ENCODE measurements at places on chromosomes 16 and 17. TPM values are rescaled to one million over a fixed set of nuclear protein-coding genes. Genes with fewer than 3 reads are reported as not detected.

DNA sequence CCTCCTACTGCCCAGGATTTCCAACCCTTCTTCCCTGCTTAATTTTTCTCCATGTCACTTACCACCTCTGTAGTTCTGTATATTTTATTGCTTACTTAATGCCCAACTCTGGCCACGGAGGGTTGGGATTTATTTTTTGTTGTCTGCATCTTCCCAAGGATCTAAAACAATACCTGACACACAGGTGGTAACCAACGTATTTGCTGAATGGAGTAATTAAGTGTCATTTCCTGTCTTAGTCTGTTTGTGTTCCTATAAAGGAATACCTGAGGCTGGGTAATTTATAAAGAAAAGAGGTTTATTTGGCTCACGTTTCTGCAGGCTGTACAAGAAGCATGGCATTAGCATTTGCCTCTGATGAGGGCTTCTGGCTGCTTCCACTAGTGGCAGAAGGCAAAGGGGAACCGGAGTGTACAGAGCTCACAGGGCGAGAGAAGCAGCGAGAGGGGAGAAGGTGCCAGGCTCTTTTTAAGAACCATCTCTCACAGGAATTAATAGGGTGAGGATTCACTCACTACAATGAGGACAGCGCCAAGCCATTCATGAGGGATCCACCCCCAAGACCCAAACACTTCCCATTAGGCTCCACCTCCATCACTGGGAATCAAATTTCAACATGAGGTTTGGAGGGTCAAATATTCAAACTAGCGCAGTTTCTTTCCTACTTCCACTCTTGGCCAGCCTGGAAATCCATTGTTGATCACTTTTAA is 44.8 kb downstream of the ERN1 start:
- no peak for DNase-seq
- no peak overlapping the region for H3K4me3 ChIP-seq
- peaks cover 17% of the 10 kb centered on the region for H3K36me3 ChIP-seq
- H3K27ac ChIP-seq, result no peak overlapping the region
- H3K27me3 ChIP-seq, result no peaks in the 10 kb centered on the region

DNA sequence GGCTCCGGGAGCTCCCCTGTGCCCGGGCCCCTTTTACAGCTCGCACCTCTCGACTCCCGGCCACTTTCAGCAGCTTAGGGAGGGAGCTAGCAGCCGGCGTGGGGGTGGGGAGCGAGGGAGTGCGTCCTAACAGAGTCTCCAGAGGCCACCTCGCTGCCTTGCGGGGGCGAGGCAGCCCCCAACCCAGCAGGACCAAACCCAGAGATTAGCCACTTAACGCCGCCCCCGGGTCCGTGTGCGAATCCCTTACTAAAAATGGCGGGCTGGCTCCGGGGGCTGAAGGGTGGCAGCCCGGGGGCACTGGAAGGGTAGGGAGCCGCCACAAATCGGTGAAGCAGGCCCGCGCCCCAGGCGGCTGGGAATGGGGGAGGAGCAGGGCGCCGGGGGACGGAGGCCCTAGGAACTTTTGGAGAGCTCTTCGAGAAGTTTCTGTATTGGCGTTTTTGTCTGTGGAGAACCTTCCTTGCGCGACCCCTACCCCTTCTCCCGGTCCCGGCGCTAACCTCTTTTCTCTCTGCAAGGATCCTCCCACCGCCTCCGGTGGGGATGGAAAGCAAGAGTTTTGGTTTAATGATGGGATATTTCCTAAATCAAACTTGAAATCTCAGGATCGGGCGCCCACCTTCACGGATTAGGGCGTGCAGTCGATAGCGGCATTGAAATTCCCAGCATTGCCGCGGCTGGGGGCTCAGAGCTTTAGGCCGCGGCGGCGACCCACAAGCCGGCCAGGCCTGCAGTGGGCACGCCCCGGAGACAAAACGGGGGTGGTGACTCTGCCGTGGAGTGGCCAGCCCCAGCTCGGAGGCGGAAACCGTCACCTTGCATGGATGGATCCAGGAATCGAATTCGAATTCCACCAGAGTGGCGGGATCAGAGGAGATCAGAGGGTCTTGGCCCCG is 793 bp upstream of the IRX3 start:
- H3K4me1 ChIP-seq, result peaks cover 17% of the 10 kb centered on the region
- H3K4me3 ChIP-seq, result peak overlapping the region; percentile 15
- peaks cover 79% of the 10 kb centered on the region for H3K27me3 ChIP-seq
- H3K27ac ChIP-seq, result no peak overlapping the region

GRCh38 chr16:27793249-27793622 is 243.3 kb downstream of the KATNIP start:
- DNase-seq, result no peak
- no peaks in the 10 kb centered on the region for H3K36me3 ChIP-seq
- H3K4me1 ChIP-seq, result no peaks in the 10 kb centered on the region
- no peak overlapping the region for H3K27ac ChIP-seq
- no peaks in the 10 kb centered on the region for H3K27me3 ChIP-seq

- H3K4me3 ChIP-seq, result peak overlapping the region; percentile 82
- peak overlapping the region; percentile 94 for H3K27ac ChIP-seq
- no peaks in the 10 kb centered on the region for H3K27me3 ChIP-seq
- peaks cover 30% of the 10 kb centered on the region for H3K4me1 ChIP-seq
These were observed 762 bp downstream of the CDK12 start for GRCh38 chr17:39461926-39462569.

DNA sequence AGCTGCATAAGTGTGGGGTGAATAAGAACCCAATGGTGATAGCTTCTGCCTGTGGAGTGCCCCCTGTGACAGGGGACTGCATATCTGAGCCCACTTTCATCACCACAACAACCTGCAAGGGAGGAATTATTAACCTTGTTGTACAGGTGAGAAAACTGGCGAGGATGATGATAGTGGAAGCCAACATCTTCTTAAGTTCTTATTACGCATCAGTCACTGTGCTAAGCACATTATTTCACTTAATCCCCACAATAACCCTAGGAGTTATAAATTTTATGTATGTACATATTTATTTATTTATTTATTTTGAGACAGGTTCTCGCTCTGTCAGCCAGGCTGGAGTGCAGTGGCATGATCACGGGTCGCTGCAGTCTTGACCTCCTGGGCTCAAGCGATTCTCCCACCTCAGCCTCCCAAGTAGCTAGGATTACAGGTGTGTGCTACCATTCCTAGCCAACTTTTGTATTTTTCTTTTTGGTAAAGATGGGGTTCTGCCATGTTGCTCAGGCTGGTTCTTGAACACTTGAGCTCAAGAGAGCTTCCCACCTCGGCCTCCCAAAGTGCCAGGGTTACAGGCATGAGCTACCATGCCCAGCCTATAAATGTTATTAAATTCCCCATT is 7.6 kb downstream of the PDILT start:
- H3K27ac ChIP-seq, result no peak overlapping the region
- no peaks in the 10 kb centered on the region for H3K4me1 ChIP-seq
- no peak for DNase-seq
- H3K36me3 ChIP-seq, result no peaks in the 10 kb centered on the region

- peak overlapping the region; percentile 17 for H3K27ac ChIP-seq
- H3K4me3 ChIP-seq, result no peak overlapping the region
- H3K36me3 ChIP-seq, result peaks cover 61% of the 10 kb centered on the region
- no peak for DNase-seq
These were observed 11.0 kb downstream of the CCDC47 start for GRCh38 chr17:63762161-63763078.

DNA sequence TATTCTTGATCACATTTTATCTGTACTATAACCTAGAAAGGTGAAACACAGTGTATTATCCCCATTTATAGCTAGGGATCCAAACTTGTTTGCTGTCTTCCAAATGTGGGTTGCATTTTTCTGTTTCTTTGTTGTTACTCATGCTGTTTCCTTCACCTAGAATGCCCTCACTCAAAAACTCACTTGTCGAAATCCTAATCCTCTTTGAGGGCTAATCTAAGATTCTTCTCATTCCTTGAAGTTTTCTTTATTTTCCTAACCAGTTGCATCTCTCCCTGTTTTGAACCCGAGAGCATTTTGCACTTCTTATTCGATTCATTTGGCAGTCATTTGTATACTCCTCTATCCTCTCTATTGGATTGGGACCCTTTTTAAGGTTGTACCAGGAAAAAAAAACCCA is 9.6 kb downstream of the CALCOCO2 start:
- H3K4me1 ChIP-seq, result peaks cover 73% of the 10 kb centered on the region
- peak overlapping the region; percentile 53 for H3K27ac ChIP-seq
- H3K36me3 ChIP-seq, result peaks cover 58% of the 10 kb centered on the region
- no peak for DNase-seq
- peak overlapping the region; percentile 20 for H3K4me3 ChIP-seq

- H3K27ac ChIP-seq, result peak overlapping the region; percentile 49
- H3K4me3 ChIP-seq, result no peak overlapping the region
- H3K27me3 ChIP-seq, result no peaks in the 10 kb centered on the region
- no peak for DNase-seq
- H3K36me3 ChIP-seq, result peaks cover 3% of the 10 kb centered on the region
These were observed 279.3 kb downstream of the ZFHX3 start for GRCh38 chr16:72768591-72768990.

GRCh38 chr17:79372470-79373238 is 238.2 kb downstream of the RBFOX3 start:
- H3K27ac ChIP-seq, result no peak overlapping the region
- DNase-seq, result no peak
- no peaks in the 10 kb centered on the region for H3K36me3 ChIP-seq
- no peaks in the 10 kb centered on the region for H3K4me1 ChIP-seq

DNA sequence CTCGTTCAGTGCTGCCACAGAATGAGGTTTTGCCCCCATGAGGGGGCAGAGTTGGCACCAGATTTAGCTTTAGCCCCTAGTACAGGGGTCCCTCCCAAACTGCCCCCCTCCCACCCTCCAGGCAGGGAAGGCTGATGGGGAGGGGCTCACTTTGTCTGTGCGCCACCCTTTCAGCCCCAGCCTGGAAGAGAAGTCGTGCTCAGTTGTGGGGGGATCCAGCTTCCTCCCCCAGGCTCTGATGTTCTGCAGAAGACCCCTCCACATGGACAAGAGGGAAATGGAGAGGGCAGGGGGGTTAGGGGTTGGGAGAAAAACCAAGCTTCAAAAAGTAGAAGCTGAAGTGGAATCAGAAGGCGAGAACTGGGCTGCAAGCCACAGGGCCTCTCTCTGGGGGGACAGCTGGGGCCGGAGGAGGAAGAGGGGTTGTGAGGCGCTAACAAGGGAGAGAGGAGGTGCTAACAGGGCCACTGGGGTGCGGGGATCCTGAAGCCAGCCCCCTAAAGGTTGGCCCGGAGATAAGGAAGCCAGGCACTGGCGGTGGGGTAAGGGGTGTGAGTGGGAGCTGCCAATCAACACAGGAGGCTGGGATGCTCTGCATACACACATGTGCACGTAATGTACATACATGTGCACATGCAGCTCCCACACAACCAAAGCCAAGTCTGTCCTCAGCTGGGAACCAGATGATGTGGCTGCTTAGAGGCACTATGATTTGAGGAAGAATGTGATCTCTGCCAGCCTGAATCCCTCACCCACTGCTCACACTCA is 7.0 kb upstream of the TMEM92 start:
- no peaks in the 10 kb centered on the region for H3K36me3 ChIP-seq
- H3K27me3 ChIP-seq, result peaks cover 13% of the 10 kb centered on the region
- no peak for DNase-seq
- no peak overlapping the region for H3K4me3 ChIP-seq

- peaks cover 12% of the 10 kb centered on the region for H3K4me1 ChIP-seq
- no peaks in the 10 kb centered on the region for H3K27me3 ChIP-seq
- H3K27ac ChIP-seq, result no peak overlapping the region
- peaks cover 3% of the 10 kb centered on the region for H3K36me3 ChIP-seq
- H3K4me3 ChIP-seq, result no peak overlapping the region
These were observed 209.6 kb upstream of the CACNG5 start for GRCh38 chr17:66625311-66625767.

DNA sequence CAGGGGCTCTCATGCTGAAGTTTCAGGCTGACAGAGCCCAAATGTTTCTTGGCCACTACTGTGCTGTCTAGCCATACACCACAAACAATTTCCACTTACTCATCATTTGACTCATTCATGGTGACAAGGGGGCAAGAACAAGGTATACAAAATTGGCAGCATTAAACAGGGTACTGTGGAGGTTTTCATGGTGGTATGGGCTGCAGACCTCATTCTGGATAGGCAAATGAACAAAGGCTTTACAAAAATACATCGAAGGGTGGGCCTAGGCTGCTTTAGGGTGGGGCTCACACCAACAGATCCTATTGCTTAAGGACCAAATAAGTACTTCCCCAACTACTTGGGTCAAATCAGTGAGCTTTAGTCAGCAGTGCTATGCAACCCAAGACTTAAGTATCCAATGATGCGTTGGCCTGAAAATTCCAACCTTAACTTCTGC is 53.0 kb downstream of the N4BP1 start:
- peaks cover 75% of the 10 kb centered on the region for H3K4me1 ChIP-seq
- H3K36me3 ChIP-seq, result peaks cover 78% of the 10 kb centered on the region
- H3K27ac ChIP-seq, result peak overlapping the region; percentile 32
- peak; percentile 34 for DNase-seq
- no peak overlapping the region for H3K4me3 ChIP-seq

GRCh38 chr17:37701496-37701898 is 43.4 kb downstream of the HNF1B start:
- H3K27ac ChIP-seq, result no peak overlapping the region
- H3K36me3 ChIP-seq, result no peaks in the 10 kb centered on the region
- H3K4me3 ChIP-seq, result no peak overlapping the region
- peaks cover 28% of the 10 kb centered on the region for H3K27me3 ChIP-seq
- DNase-seq, result peak; percentile 65

DNA sequence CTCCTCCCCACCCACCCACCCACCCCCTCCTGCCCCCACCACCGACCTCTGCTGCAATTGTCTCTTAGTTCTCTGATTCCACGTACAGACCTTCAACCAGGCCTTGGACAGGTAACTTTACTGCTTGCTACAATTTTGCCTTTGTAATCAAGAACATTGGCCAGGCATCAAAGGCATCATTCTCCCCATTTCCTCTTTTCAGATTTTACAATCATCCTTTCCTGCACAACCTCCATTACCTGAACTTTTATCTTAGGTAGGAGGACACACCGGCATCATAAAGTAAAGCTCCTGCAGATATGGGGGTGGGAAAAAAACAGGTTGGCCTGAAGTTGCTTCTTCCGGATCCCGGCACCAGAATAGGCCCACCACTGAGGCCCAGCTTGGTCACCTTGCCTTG is 25.7 kb upstream of the SUPT4H1 start:
- H3K4me1 ChIP-seq, result peaks cover 58% of the 10 kb centered on the region
- H3K36me3 ChIP-seq, result peaks cover 2% of the 10 kb centered on the region
- H3K4me3 ChIP-seq, result no peak overlapping the region
- no peak for DNase-seq

DNA sequence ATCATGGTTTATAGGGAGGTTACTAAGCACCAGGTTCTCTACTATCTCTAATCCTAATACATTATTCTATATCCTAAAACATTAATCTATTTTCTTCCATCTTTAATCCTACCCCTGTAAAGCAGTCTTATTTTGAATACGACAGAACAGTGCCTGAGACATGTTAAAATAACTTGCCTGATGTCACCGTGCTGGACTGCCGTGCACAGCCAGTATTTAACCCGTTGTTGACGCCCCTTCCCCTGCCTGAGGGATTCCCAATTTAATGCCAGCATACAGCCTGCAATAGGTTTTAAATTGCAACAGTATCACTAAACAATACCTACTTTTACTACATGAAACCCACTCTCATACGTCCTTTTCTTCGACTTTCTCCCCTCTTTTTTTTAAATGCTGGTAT is 133.3 kb downstream of the PARN start:
- no peak for DNase-seq
- peaks cover 18% of the 10 kb centered on the region for H3K4me1 ChIP-seq
- no peak overlapping the region for H3K4me3 ChIP-seq

The PRKCA gene
- 76.9 TPM for total RNA-seq

The C1QTNF8 gene
- total RNA-seq, result not detected

The JUP gene
- 5.2 TPM for total RNA-seq

The VAT1L gene
- total RNA-seq, result not detected

The TRIM16 gene
- total RNA-seq, result 10.0 TPM

The TAT gene
- total RNA-seq, result not detected

The TMEM114 gene
- total RNA-seq, result not detected

The RPH3AL gene
- 2.5 TPM for total RNA-seq

The CD300H gene
- total RNA-seq, result not detected

The MPV17L gene
- total RNA-seq, result not detected

The TACO1 gene
- total RNA-seq, result 24.5 TPM

The SOST gene
- total RNA-seq, result not detected
